ENCODE measurements at places on chromosomes 7 and 10.

DNA sequence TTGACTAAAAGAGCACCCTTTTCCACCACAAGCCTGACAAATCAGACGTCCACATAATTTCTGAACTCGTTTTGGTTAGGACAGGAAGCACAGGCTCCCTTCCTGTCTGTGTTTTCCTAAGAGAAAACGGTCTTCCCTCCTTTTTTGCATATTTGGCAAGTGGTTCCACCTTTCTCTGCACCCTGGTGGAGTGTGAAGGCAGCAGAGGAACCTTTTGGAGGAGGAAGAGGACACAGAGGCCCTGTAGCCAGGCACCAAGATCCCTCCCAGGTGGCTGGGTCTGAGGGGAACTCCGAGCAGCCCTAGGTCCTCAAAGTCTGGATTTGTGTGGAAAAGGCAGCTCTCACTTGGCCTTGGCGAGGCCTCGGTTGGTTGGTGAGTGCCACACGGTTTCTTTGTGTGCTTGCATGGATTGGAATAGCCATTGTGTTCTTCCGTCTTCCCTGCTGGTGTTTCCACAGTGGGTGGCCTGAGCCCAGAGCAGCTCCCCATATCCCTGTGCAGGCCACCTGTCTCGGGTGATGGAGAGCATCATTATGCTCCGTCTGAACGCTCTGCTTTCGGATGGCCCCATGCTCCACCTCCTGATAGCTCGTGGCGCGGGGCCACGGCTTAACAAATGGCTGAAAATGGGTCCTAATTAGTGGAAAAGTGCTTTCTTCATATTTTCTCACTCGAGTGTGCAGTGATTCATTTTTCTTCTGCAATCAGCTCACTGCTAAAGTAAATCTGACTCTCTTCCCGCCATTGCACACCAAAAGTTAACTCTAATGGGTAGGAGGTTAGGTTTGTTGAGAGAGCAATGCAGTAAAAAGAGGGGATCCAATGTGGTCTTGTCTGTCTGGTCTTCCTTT is 4.2 kb downstream of the IKZF1 start:
- no peak for DNase-seq

DNA sequence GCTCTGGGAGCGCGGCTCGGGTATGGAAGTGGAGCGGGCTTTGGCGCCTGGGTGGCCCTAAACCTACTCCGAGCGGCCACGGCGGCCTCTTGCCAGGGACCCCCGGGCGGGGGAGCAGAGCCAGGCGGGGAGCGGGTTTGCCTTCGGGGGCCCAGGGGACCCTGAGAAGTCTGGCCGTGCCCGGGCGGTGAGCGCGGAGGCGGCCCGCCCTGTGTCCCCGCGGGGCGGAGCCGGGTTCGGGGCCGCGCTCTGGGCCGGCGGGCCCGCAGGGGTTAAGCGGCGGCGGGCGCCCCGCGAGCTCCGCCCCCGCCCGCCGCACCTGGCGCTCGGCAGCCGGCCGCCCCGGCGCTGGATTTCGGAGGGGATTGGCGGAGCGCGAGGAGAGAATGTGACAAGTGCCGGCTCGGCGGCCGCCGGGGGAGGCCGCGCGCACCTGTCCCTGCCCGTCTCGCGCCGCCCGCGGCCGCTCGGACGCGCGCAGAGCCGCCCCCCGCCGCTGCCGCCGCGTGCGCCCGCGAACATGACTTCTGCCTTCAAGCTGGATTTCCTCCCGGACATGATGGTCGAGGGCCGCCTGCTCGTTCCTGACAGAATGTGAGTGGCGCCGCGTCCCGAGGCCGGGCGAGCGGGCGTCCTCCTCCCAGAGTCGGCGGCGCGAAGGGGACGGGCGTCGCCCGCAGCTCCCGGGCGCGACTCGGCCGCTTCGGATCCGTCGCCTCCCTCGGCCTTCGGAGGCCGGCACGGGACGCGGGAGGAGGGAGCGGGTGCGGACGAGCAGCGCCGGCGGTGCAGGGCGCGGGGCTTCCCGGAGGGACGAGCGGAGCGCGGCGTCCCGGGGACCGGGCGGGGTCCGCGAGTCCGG is at the start of gene CELF2:
Gene CELF2, plus strand, starts transcription at position 303 of the 862 bp plus-strand sequence. Its CDS starts 218 bp downstream, at position 521.
- no peak for DNase-seq

DNA sequence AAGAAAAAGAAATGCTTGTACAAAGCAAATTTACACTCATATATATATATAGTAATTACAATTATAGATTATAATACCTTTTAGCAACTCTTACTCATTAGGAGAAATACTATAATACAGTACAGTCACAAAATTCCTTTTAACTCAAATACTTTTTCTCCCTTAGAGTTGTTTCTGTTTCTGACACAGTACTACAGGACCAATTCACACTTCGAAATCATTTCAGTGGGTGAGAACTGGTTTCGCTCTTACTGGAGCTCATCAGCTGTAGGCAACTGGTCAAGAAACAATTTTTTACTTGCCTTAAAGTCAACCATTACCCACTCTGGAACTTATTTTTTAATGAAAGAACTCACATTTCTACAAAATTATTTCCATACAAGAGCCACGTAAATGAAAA is 6.0 kb downstream of the CCDC186 start:
- DNase-seq, result no peak

GRCh38 chr10:78247266-78247665 is 213.6 kb downstream of the RPS24 start:
- no peak for DNase-seq

- no peak for DNase-seq
Measured at GRCh38 chr7:36181668-36182067, 28.6 kb downstream of the EEPD1 start.

GRCh38 chr7:100588438-100588837 is 2.3 kb downstream of the FBXO24 start:
- DNase-seq, result no peak

GRCh38 chr10:101709359-101710058 is 14.5 kb upstream of the FBXW4 start:
- DNase-seq, result no peak

DNA sequence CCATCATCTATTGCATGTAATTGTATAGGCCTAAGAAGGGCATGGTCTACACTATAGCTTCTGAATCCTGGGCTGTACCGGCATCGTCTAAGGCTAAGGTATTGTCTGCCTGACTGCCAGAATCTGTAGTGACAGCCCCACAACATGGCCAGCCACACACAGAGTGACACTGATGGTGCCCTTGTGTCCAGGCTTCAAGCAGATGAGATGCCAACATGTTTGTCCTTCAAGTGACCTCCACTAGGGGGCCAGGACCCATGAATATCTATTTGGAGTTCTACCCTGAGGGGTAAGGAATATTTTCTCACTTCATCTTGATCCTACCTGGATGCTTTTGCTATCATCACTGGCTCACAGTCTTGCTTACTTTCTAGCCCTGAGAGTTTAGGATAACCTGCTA is 1.5 kb downstream of the CYP3A7 start:
- no peak for DNase-seq

DNA sequence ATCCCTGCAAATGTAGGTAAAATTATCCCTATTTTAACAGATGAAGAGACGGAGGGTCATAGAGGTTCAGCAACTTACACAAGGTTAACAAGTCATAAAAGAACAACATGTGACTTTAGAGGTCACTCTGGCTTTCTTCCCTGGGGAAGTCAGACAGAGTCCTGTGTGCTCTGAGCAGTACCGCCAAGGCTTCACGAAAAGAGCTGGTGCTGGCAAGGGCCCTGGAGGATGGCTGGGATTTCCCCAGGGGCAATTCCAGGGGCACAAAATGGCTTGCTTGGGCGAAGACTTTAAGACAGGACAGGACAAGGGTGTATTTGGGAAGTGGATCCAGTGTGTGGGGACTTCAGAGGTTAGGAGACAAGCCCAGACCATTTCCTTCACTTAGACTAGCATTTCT is 144.1 kb downstream of the PIP4K2A start:
- no peak for DNase-seq

DNA sequence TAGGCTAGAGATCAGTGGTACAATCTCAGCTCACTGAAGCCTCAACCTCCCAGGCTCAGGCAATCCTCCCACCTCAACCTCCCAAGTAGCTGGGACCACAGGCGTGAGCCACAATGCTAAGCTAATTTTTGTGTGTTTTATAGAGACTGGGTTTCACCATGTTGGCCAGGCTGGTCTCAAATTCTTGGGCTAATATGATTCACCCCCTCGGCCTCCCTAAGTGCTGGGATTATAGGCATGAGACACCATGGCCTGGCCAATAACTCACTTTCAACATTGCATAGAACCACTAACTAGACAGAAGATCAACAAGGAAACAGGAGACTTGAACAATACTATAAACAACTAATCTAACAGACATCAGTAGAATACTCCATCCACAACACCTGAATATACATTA is 191.7 kb downstream of the LRRN3 start:
- DNase-seq, result no peak

DNA sequence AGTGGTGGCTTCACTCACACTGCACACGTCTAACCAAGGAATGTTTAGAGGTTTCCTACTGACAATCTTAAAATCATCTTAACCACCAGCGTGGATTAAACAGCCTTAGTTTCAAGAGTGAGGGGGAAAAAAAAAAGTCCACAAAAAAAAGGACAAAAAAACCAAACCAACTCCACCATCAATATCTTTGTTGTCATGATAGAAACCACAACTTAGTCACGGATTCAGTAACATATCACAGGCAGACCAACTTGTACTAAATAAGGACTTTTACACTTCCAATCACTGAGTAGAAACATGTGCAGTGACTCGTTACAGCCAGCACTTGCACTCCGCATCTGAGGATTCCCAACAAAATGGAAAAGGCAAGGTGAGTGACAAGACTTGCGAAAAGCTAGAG is 46.5 kb downstream of the FAM171A1 start:
- DNase-seq, result no peak

- no peak for DNase-seq
Measured at GRCh38 chr7:133369130-133369529, 116.3 kb downstream of the EXOC4 start.

- DNase-seq, result no peak
Measured at GRCh38 chr10:86658261-86658741, 4.0 kb downstream of the OPN4 start.

GRCh38 chr7:151393031-151393977 is 16.5 kb downstream of the WDR86 start:
- DNase-seq, result no peak

DNA sequence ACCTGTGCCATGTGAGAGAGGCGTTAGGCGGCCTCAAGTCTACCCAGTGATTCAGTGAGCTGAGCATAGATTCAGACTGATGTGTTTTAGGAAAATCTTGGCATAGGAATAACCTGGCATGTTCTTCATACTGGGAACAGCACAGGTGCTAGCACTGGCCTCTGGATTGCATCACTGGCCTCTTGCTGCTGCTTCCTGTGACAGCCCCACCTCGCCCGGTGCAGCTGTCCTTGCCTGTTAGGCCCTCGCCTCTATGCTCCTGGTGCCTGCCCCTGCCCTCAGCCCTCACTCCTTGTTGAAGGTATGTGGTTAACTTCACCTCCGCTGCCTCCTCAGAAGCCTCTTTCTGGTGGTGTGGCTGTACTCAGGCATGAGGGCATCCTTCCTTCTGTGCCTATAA is 46.2 kb downstream of the BLNK start:
- DNase-seq, result no peak

DNA sequence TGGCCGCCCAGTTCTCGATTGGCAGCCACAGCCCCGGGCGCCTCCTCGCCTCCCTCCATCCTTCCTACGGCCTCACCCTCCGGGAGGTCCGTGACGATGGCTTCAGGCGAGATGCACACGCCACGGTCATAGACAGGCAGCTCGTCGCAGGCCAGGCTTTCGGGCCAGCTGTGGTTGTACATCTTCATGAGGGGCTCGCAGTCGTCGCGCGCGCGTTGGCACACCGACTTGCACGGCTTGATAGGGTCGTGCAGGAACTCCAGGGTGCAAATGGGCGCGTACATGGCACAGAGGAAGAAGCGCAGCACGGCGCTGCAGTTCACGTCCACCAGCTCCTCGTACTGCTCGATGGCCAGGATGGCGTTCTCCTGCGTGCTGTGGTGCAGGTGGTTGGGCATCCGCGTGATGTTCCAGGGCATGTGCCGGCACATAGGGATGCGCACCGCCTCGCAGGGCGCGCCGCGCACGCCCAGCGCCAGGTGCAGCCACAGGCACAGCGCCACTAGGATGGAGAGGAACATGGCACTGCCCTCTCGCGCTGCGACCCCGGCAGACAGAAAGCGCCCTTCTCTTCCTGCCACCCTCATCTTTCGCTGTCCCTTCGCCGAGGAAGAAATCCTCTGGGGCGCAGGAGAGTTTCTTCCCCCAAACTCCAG is 472 bp downstream of the SFRP4 start:
- DNase-seq, result no peak

DNA sequence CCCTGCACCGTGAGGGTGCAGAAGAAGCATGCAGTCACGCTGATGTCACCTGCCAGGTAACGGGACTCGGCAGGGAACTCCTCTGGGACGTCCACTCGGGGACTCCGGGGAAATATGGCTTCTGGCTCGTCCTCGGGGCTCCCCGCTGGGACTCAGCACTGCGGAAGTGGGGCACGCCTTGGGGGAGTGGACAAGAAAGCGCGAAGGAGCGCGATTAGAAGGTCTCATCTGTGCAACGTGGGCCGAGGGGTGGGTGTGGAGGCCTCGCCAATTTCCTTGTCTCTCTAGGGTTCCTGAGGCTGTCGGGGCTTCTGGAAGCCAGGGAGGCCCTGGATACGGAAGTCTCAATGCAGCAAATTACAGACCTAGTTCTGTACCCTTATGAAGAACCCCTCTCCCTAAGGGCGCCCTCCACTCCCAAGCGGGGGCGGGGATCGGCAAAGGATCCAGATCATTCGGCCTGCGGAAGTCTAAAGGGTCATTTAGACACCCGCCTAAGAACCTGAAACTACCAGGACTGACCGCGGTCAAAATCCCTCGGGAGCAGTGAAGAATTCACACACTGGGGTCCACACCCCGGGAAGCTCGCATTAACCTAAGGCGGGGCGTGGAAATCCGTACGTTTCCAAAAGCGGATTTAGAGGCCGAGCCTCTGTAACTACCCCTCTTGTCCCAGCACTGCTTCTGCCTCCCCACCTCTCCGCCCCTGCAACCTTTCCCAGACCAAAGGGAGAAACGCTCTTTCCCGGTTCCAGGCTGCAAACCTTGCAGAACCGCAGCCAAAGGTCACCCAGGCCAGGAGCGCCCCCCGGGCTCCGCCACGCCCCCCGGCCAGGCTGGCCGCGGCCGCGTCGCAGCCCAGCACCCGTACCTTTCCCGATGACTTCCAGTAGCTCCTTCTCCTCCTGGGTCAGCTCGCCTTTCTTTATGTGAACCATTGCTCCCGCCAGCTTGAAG is 640 bp downstream of the ANKMY2 start:
- peak; percentile 30 for DNase-seq

GRCh38 chr7:111841596-111842205 is 279.4 kb upstream of the IMMP2L start:
- DNase-seq, result no peak

DNA sequence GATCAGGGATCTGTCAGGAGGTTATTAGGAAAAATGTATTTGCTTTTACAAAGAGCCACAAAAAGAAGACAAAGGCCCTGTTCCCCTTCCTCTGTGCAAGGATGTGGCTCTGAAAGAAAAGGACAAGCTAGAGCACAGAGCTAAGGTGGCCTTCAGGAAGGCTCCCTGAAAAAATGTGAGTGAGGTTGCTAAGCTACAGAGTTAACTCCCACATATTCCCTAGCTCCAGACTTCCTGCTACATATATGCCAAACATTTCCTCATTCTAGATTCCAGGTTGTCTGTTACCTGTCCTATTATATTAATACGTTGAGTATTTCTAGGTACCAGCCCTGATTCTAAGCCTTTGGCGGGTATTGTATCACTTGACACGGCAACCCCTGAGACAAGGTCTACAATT is 369.0 kb downstream of the PARD3 start:
- DNase-seq, result no peak

- DNase-seq, result peak; percentile 55
Measured at GRCh38 chr10:21194510-21194993, 297.4 kb upstream of the NEBL start.

Data from pons (tissue), 1 donor.